NCI-H774 (cell line): ENCODE measurements at places on chromosomes 6 and 20.

GRCh38 chr6:39339868-39340550, 17.5 kb upstream of the KCNK16 start:
- peak; percentile 69 for DNase-seq

DNA sequence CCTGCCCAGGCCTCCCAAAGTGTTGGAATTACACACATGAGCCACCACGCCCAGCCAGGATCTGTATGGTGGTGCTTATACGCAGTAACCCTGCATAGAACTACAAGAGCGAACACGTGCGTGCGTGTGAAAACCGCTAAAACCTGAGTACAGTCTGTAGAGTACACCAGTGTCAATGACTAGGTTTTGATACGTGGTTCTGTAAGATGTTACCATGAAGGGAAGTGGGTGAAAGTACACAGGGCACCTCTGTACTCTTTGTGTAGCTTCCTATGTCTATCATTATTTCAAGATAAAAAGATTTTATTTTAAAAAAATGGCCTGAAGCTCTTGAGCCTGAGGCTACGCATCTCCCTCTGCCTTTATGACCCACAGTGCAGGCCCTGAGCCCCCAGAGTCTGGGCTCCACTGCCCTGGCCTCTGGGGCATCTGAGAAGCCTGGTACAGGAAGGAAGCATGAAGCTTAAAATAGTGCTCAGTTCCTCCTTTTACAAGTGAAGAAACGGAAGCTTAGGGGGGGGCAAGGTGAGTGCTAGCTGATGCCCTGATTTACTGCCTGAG, 21.6 kb downstream of the LY86 start:
- no peak for DNase-seq

DNA sequence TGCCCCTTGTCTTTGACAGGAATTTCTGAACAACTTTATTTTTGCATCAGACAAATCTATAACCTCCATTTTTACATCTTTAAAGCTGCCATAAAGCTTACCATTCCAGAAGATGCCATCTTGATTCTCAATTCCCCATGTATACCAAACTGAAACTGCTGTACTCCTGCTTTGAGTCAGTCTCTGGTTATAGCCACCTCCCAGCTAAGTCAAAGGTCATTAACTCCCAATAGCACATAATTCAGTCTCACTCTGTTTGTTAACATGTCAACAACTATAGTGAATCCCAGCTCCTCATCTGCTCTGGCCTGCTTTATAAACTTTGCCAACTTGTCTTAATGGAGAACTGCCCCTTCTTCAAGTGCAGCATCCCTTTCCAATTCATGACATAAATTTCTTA, 343.6 kb downstream of the FRK start:
- DNase-seq: no peak

DNA sequence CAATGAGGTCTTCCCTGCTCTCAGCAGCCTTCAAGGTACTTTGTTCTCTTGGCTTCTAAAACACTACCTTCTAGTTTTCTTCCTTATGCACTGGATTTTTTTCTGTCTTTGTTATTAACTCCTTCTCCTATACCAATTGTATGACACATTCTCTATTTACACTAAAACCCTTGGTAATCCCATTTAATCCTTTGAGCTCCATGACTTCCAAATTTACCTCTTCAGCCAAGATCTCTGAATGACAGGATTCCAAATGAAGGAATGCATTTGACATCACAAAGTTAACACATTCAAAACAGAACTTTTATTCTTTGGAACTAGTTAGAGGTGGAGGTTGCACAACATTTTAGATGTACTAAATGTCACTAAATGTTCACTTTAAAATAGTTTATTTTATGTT, 86.6 kb upstream of the SAMD5 start:
- no peak for DNase-seq
